ENCODE measurements at places on chromosomes 5 and 9. TPM values are rescaled to one million over a fixed set of nuclear protein-coding genes. Genes with fewer than 3 reads are reported as not detected.

TAL2 gene
- not detected for total RNA-seq

PHYHD1 gene
- total RNA-seq, result 28.4 TPM

FAM221B gene
- not detected for total RNA-seq

GNPDA1 gene
- 11.5 TPM for total RNA-seq

- no peak for DNase-seq
Measured at GRCh38 chr5:132758451-132758850, 11.2 kb downstream of the CCNI2 start.

DNA sequence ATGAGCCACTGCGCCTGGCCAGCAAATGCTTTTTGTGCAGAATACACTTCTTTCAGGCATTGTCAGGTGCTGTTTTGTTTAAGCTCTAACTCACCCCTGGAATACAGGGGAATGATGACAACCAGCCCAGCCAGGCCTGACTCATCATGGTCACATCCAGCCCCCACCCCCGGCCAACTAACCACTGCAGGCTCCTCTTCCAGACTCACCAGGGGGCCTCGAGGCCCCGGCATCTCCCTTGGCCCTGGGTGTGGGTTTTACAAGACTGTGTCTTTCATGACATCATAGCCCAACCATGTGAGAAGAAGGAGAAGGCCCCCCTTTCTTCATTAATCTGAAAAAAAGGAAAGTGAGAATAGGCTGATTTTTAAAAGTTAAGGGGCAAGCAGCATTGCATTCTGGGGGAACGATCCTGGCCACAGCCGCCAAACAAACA is 35.5 kb downstream of the OLFML2A start:
- DNase-seq, result no peak

- no peak for DNase-seq
Measured at GRCh38 chr5:11531811-11532555, 372.3 kb downstream of the CTNND2 start.

DNA sequence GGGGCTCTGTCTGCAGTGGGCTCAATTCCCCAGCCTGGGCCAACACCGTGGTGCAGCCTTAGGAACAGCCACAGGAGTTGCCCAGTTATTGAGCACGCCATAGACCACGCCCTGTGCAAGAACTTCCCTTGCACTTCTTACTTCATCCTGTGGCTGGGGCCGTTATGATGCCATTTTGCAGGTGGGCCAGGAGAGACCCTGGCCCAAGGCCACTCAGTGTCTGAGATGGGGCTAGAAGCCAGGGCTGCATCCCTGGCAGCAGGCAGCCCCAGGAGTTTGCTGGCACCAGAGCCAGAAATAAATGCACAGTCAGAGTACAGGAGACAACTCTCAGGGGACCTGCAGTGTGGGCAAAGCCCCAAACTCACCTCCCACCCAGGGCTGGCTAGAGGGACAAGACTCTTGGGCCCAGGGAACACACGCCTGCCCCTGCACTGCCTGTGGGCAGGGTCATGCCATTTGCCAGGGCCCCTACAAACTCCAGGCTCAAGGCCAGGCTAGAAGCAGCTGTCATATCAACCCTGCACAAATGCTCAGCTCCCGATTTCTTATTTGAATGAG is 6.7 kb downstream of the CORO2A start:
- DNase-seq, result no peak

GRCh38 chr9:127033061-127033460 is 89.4 kb downstream of the ANGPTL2 start:
- no peak for DNase-seq

GRCh38 chr5:133390416-133391353 is 221.7 kb downstream of the FSTL4 start:
- DNase-seq, result peak; percentile 23

DNA sequence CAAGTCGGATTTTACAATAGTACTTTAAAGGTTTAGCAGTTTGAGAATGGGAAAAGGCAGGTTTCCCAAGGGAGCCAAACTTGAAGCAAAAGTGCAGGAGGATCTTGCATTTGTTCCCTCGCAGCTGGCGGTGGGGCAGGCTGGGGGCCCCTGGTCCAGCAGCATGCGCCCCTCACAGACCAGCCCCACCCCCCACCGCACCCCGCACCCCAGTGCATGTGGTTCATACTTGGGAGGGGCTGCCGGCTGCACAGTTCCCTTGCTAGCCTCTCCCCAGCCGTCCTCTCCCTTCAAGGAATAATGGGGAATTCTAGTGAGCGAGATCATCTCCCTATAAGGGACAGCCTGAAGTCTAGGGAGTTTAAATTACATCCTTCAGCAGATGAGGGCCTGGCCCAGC is 273.1 kb upstream of the IRX2 start:
- DNase-seq, result no peak

GRCh38 chr9:117424291-117424690 is 9.4 kb upstream of the ASTN2 start:
- no peak for DNase-seq

GRCh38 chr5:95283761-95284571 is 928 bp downstream of the MCTP1 start:
- DNase-seq, result no peak
